Femur (tissue), 1 donor: ENCODE measurements at places on chromosomes 5 and 9.

DNA sequence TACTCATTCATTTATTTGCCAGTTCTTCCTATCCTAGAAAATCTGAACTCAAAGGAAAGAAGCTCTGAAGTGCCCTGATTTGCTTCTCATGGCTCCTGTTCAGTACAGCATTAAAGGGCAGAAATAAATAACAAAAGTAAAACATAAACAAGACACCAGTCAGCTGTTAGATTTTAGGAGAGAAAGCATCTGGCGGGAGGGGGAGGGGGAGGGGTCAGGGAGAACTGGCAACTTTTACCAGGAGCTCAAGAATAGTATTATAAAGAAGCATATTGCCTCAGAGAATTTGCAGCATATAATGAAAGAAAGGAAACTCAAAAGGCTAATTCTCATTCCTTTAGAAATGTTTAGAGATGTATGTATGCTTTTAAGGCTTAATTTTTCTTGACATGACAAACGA is 68.1 kb downstream of the SEMA6A start:
- DNase-seq, result no peak

- peak; percentile 65 for DNase-seq
Observed at GRCh38 chr9:34403554-34404380, 27.1 kb upstream of the MYORG start.

GRCh38 chr5:33049842-33050241 is 338.7 kb downstream of the NPR3 start:
- DNase-seq, result no peak

- DNase-seq, result no peak
Observed at GRCh38 chr9:18163146-18163545, 310.8 kb upstream of the ADAMTSL1 start.

DNA sequence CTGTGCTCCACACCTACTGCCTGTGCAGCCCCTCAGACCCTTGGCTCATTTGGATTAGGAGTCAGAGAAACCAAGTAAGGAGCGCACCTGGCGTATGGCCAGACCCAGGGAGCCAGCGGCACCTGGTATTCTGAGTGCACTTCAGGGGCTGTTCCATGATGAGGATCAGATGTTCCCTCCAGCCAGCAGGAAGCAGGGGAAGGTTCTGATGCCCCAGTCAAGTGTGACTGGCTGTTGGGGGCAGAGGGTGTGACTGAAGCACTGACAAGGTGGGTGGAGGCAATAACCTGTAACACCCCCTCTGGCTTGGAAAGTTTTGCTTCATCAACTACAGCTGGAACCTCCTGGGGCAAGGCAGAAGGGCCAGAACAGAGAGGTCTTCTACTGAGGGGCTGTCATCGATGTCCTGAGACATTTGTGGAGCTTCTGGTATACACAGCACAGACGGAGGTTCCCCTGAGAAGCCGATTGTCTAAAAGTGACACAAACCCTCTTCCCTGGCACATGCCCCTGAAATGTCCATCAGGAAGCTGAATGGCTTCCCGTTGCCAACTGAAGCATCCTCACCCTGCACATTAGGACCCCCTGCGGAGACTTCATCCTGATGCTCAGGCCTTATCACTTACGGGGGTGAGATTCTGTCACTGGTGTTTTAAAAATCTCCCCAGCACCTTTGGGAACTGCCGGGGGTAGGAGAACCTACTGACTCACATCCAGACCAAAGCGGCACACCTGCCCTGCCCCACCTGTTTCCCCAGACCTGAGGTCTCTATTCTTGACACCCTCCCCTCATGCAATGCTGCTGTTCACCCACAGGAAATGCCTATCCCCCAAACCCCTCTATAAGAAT is 21.1 kb downstream of the TRAF1 start:
- DNase-seq, result no peak

DNA sequence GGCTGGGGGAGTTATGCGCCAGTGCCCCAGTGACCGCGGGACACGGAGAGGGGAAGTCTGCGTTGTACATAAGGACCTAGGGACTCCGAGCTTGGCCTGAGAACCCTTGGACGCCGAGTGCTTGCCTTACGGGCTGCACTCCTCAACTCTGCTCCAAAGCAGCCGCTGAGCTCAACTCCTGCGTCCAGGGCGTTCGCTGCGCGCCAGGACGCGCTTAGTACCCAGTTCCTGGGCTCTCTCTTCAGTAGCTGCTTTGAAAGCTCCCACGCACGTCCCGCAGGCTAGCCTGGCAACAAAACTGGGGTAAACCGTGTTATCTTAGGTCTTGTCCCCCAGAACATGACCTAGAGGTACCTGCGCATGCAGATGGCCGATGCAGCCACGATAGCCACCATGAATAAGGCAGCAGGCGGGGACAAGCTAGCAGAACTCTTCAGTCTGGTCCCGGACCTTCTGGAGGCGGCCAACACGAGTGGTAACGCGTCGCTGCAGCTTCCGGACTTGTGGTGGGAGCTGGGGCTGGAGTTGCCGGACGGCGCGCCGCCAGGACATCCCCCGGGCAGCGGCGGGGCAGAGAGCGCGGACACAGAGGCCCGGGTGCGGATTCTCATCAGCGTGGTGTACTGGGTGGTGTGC is at the start of gene RXFP3:
TSS of gene RXFP3 (plus strand) at position 6 of the 636 bp plus-strand sequence. CDS start at position 361, 355 bp downstream.
- DNase-seq, result no peak

GRCh38 chr9:121273064-121273775 is 5.3 kb downstream of the GSN start:
- DNase-seq, result peak; percentile 67

DNA sequence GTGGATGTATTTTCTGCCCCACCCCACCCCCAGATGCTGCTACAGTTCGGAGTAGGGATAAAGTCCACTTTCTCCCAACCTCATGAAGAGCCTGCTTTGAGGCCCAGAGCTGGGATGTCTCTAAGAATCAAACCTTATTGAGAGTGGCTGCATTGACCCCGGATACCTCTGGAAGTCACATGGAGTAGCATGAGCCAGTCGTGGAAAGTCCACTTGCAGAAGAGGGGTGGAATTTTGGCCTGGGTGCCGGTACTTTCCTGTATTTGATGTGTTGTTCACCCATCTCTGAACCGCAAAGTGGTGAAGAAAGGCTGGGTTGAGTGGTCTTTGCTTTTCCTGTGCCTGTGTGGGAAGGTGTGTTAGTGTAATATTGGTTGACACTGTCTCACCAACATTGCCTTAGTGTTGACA is 3.7 kb downstream of the OTULIN start:
- DNase-seq, result no peak

- DNase-seq, result no peak
Observed at GRCh38 chr5:176743868-176744583, 66.3 kb upstream of the UNC5A start.

GRCh38 chr5:139295346-139296057 is 2.0 kb downstream of the MATR3 start:
- no peak for DNase-seq

DNA sequence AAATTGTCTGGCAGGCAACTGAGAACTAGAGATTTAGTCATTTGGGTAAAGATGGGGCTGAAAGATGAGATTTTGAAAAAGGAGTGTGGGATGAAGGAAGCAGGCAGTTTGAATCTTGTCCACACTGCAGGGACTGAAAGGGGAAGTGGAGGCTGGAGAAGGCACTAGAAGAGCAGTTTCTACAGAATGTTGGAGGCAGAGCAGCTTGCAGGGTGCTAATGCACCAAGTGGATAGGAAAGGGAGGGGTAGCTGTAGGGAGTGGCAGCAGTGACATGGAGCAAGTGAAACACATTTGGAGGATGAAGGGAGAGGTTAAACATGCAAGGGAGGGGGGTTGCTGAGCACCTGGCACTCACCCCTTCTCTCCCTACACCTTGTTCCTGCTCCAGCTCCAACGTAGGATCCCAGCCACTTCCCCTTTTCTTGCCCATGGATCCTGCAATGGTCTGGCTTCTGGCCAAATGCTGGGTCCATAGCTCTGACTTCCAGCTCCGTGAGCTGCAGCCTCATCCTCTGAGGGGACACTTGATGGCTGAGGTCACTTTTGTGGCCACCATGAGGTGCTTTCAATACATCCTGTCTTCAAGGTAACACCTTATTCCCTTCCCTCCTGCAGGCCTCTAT is 30.0 kb upstream of the FGD3 start:
- no peak for DNase-seq

GRCh38 chr5:55313870-55314617 is 6.3 kb downstream of the MTREX start:
- DNase-seq, result no peak

- DNase-seq, result no peak
Observed at GRCh38 chr5:125142458-125142857, 396.0 kb upstream of the ZNF608 start.

DNA sequence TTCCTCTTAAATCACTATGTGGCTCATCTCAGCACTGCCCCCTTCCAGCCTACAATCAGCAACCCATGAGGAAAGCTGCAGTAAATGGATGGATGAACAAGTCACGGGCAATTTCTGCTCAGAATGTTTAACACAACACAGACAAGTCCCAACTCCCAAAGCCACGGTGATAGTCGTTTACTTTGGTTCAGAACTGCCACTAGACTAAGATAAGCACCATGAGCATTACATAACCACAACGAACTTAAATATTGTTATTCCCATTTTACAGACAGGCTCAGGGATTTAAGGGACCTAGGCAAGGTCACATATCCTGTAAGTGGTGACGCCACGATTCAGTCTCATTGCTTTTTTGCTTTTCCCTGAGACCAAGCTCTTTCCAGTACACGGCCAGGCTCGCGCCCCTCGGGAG is 2.0 kb upstream of the SMIM27 start:
- DNase-seq, result no peak
